ENCODE measurements at places on chromosomes 5 and 9. TPM values are rescaled to one million over a fixed set of nuclear protein-coding genes. Genes with fewer than 3 reads are reported as not detected.

DNA sequence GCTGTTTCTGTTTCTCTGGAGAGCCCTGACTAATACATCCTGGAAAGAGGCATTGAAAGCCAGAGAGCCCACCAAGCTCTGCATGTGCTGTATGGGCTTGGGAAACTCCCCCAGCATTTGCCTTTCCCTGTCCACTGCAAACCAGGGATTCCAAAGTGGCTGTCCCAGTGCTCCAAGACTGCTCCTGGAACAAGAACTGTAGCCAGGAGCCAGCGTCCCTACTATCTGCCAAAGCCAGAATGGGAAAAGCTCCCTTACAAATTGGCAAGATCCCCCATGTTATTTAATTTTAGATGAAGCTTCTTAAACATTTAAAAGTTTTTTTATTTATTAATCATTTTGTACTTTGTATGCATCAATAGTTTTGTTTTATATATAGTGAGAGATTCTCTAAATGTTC, 263.2 kb downstream of the GABRB2 start:
- DNase-seq, result peak; percentile 8

DNA sequence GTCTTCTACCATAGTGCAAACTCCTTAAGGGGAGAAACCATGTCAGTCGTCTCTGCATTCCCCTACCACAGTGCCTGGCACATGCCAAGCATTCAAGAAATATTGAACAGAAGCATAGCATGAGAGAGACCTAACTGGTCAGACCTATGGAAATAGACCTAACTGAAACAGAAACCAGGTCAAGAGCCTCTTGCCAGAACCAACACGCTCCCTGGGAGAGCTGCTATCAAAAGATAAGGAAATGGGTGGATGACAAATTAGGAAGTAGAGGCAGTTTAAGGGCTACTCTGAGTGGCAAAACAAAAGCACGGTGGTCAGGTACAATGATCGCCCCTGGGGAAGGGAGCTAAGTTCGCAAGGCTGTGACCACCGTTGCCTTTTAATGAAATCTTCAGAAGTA, 66.0 kb upstream of the SMIM15 start:
- DNase-seq, result no peak

GRCh38 chr9:88017096-88017495, 42.8 kb upstream of the CDK20 start:
- DNase-seq, result no peak

- peak; percentile 38 for DNase-seq
These were observed 4.7 kb upstream of the TMEM210 start for GRCh38 chr9:137176302-137177182.

ENTREP1 gene
- 16.3 TPM for total RNA-seq

DNA sequence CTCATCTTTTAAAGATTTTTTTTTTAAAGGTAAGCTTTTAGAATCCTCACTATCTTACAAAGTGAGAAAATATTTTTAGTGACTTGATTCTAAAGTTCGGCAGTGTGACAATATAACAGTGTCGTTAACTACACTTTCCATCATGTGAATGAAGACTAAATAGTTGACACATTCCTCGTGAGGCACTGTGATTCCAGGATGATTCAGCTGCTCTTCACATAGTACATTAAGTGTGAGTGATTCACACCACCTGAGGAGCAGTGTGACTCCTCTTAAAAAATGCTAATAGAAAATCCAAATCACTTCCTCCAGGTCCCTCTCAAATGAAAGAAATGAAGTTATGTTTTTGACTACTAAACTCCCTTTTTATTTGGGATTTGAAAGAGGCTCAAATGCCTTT, 589.5 kb downstream of the GABRG2 start:
- DNase-seq, result no peak

ZNF366 gene
- total RNA-seq, result 3.9 TPM

- DNase-seq, result no peak
These were observed 268.1 kb downstream of the NSG2 start for GRCh38 chr5:174313615-174314014.

DNA sequence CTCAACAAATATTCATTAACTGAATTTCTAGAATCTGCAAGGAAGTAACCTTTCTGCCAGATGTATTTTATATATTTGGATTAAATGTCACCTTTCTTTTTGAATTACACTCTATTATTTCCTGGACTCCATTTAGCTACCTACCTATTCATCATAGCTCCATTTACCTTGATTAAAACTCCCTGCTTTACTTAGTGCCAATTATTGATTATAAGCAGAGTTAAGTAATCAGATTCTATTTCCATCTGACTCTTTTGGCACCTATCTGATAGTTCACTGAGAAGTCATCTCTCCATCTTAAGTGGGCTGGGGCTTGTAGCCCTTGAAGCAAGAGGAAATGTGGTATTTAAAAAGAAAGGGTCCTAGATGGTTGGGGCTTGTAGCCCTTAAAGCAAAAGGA, 88.6 kb downstream of the TRPM3 start:
- DNase-seq, result no peak

- no peak for DNase-seq
These were observed 383.0 kb downstream of the RAB3C start for GRCh38 chr5:58965677-58966414.

- DNase-seq, result no peak
These were observed 65.0 kb upstream of the MCCC2 start for GRCh38 chr5:71522151-71522550.

- no peak for DNase-seq
These were observed 74.0 kb upstream of the NEK6 start for GRCh38 chr9:124183772-124184171.

- DNase-seq, result no peak
These were observed 19.4 kb downstream of the ENTREP1 start for GRCh38 chr9:69344459-69344858.

- DNase-seq, result no peak
These were observed 292.9 kb downstream of the MED10 start for GRCh38 chr5:6085341-6085860.

FGD3 gene
- total RNA-seq, result 7.1 TPM

CHSY3 gene
- 7.6 TPM for total RNA-seq

DNA sequence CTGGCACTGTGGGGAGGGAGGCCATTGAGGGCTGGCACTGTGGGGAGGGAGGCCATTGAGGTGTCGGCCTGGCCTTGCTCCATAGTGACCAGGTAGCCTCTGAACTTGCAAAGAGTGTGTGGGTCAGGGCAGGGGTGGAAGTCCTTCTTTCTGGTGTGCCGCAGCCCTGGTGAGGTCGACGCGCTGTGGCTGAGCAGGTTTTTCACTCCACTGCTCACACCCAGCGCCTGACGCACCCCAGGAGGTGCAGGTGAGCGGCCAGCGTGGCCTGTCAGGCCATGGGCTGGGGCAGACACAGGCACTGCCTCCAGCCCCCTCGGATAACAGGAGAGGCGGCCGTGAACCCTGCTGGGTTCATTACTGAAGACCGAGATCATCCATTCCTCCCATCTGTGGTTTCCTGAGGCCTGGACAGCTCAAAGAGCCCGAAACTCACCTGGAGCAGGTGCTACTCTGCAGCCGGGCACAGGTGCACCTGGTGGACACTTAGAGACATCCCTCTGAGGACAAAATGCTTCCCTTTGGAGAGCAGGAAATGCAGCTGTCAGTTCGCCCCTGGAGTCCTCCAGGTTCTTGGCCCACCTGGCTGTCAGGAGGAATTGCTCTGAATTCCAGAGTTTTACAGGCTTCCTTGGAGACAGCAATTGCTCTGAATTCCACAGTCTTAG, 32.4 kb downstream of the LHX3 start:
- DNase-seq, result no peak

- DNase-seq, result peak; percentile 36
These were observed 603 bp downstream of the PPIP5K2 start for GRCh38 chr5:103120607-103121200.

SOX30 gene
- 0.10 TPM for total RNA-seq

DNA sequence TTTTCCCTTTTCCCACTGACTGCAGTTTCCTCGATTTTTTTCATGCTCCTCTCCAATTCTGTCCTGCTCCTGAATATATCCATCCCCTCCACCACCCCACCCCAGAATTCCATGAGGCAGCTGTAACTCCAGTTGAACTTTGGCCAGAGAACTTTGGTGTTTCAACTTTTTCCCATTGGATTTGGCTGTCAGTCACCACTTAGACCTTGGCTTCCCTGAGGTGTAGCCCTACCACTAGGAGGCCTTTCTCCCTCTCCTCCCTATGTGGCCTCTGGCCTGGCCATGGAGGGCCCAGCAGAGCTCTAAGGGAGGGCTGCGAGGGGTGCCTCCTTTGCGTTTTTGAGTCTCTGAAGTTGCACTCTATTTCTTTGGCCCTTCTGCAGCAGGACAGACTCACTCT, 261.3 kb downstream of the PIK3R1 start:
- no peak for DNase-seq

GPX8 gene
- 61.1 TPM for total RNA-seq

DNA sequence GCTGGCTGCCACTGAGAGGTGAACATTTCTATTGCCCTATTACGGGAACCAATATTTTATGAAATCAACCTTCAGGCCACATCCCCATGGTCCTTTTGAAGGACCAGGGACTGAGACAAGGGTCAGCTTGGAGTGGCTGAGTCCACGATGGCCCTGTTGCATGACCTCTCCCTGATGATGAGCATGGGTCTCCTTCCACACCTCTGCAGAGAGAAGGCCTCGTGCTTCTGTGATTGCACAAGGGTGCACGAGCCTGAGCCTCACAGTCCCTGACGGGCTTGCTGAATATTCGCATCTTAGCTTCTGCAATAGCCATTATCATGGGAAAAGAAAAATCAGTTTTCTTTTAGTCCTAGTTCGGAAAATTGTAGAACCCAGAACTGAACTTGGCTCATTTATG, 255.0 kb upstream of the IRX2 start:
- DNase-seq, result no peak

SPINK13 gene
- total RNA-seq, result not detected

DNA sequence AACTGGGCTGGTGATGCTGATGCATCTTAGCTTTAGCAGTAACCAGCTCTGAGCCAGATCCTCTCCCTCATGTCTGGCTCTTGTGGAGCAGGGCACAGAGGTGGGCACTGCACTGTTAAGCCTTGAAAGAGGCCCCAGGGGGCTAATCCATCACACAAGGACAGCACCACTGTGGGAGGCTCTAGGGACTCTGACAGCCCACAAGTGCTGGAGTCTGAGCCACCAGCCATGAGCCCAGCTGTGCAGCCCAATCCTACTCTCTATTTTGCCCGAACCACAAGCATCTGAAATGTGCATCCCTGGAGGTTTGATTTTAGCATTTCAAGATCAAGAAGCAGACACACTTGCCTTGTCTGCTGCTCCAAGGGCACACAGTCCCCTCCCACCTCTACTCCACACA, 407.1 kb upstream of the TRPC7 start:
- no peak for DNase-seq

ANKRD31 gene
- 0.51 TPM for total RNA-seq

SLC38A9 gene
- total RNA-seq, result 33.8 TPM

GLRA1 gene
- total RNA-seq, result not detected

NR6A1 gene
- total RNA-seq, result 1.0 TPM

- DNase-seq, result no peak
These were observed 159.2 kb upstream of the WWC1 start for GRCh38 chr5:168132241-168132641.

- DNase-seq, result no peak
These were observed 235.0 kb upstream of the NFIL3 start for GRCh38 chr9:91658513-91659105.

Measured in tongue (tissue), 3 donors.